ENCODE measurements at places on chromosomes 5 and 9.

- peak; percentile 59 for DNase-seq
These were observed 65.9 kb downstream of the PRKACG start for GRCh38 chr9:68947842-68948569.

- DNase-seq, result no peak
These were observed 76.0 kb downstream of the C9orf153 start for GRCh38 chr9:86183229-86184137.

DNA sequence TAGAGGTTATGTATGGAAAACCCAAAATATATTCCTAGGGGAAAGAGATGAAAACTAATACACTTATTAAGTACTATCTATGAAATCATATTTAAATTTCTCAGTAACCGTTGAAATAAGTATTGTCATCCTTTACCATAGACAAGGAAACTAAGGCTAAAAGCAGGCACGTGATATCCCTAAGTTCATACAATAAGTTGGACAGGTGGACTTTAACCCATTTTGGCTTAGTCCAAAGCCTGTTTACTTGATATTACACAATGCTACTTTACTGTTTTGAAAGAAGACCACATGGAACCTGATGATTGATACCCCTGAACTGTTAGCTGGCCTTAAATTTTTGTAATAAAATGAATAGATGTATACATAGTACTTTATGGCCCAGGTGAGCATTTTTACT is 3.5 kb downstream of the NFX1 start:
- DNase-seq, result no peak

- DNase-seq, result no peak
These were observed 986 bp downstream of the PLPP1 start for GRCh38 chr5:55533521-55534435.

DNA sequence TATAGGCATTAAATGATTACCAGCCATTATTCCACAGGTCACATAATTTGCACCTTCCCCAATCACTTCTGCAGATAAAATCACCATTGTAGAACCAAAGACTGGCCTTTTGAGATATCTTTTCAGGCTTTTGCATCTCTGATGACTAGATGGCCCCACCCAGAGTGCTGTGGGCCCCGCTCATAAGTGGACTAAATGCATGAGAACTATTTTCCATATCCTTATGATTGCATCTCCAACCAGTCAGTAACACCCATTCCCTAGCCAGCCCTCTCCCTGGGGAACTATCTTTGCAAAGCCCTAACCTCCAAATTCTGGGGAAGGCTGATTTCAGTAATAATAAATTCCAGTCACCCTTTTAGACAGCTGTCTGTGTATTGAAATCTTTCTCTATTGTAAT is 53.5 kb upstream of the CDH9 start:
- no peak for DNase-seq

- DNase-seq, result no peak
These were observed 7.4 kb upstream of the SHROOM1 start for GRCh38 chr5:132837868-132838267.

DNA sequence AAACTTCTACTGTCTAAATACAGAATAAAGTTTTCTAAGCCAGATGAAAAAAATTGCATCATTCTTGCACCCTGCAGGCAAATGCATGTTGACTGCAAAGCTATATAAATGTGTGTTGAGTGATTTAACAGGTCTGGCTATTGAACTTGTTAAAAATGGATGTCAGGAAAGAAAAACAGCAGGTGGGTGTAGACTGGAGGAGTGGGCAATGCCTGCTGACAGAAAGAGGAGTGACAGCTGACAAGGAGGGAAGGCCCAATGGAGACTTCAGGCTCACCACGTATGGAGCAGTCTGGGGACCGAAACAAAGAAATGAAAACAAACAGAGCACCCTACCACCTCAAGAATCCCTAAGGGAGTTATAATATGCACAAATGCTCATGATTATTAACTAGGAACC is 127.8 kb downstream of the GRIA1 start:
- DNase-seq, result no peak

Measured in T-helper 2 cell treated with Interferon-gamma antibody and Interleukin-4, amounts not matched to agents 5 μg/mL and 100 μg/mL, for 36 hours (primary cell).